ENCODE measurements at places on chromosomes 7 and 10.

- no peak for DNase-seq
These were observed 116.6 kb upstream of the CDK1 start for GRCh38 chr10:60661637-60662036.

DNA sequence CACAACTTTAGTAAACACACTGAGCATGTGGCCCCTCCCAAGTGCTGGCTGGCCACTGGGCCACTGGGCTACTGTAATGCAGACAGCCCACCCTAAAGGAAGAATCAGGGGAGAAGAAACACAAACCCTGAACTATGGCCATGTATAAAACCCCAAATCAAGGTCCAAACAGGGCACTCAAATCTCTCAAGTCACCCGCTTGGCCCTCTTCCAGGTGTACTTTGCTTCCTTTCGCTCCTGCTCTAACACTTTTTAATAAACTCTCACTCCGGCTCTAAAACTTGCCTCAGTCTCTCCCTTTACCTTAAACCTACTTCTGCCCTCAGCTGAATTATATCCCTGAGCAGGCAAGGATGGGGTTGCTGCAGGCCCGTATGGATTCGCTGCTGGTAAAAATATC is 72.6 kb downstream of the TPK1 start:
- no peak for DNase-seq

GRCh38 chr7:101218236-101219125 is 516 bp downstream of the ZNHIT1 start:
- DNase-seq = no peak

DNA sequence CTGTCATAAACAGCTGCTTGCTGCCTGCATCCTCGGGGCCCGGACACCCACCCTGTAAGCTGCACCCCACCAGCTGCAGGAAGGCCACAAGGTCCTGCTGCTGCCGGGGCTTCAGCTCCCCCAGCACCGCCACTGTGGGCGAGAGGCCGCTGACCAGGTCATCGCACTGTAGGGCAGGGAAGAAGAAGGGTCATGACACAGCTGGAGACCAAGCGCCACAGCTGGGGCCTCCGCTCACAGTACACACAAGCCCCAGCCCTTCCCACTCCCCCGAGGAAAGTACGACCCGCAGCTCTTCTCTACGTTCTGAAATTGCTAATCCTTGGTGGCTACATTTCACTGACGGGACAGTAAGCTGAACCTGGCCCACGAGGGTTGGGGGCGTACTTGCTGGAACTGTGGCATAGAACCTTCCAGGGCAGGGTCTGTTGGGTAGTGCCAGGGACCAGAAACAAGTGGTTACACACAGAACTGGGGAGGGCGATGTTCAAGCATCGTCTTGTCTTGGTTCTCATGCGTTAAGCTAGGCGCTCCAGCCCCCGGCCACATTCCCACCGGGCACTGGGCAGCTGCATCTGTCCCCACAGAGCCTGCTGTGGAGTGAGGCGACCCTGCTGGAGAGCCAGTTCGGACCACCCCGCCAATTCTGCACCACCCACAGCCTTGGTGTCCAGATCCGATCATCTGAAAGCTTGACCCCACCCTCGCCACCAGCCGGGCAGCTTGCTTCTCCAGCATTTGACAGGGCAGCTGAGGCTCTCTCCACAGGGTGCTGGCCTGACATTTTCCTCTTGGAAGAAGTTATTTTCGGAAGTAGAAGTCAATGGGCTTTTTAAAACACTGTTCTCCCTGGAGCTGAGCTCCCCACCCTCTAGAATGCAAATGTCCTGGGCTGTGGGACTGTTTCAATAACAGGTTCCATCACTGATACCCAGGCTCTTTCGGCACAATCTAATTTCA is 50.8 kb downstream of the GSDME start:
- no peak for DNase-seq

DNA sequence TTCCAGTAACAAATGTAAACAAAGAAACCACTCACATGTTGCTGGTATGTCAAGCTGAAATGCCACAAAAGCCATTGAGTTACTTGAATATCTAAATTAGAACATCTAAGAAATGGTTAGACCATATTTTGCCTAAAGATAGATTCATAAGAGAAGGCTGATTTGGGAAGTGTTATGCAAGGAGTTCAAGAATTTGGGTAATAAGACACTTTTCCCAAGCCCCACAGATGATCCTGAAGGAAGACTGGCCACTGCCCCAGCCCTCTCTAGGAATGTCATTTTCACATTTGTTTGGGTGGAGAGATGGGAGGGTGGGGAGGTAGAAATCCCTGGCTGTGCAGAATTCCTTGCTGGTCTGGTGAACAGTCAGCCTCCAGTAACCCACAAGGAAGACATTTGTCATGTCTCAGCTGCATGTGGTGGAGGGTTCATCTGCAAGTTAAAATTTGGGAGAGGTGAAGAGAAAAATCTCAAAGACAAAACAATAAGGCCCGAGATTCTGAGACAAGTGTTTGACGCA is 427.2 kb upstream of the KLF6 start:
- DNase-seq = no peak

GRCh38 chr7:71695186-71695585 is 563.2 kb downstream of the GALNT17 start:
- no peak for DNase-seq

DNA sequence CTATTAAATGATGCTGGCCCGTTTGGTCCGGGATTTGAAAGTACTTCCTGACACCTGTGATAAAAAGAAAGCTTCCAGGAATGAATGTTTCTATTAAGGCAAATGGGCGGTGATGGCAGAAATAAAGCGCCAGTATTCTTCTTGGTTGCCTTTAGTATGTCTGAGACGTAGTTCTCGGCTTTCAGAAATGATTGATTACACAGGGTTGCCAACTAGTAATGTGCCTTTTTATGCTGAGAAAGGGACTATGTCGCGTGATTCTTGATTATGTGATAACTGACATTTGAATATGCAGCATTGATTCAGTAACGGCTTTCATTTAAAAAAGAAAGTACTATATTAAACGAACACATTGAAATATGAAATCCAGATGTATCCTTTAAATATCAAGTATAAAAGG is 13.9 kb downstream of the ZRANB1 start:
- DNase-seq = no peak

DNA sequence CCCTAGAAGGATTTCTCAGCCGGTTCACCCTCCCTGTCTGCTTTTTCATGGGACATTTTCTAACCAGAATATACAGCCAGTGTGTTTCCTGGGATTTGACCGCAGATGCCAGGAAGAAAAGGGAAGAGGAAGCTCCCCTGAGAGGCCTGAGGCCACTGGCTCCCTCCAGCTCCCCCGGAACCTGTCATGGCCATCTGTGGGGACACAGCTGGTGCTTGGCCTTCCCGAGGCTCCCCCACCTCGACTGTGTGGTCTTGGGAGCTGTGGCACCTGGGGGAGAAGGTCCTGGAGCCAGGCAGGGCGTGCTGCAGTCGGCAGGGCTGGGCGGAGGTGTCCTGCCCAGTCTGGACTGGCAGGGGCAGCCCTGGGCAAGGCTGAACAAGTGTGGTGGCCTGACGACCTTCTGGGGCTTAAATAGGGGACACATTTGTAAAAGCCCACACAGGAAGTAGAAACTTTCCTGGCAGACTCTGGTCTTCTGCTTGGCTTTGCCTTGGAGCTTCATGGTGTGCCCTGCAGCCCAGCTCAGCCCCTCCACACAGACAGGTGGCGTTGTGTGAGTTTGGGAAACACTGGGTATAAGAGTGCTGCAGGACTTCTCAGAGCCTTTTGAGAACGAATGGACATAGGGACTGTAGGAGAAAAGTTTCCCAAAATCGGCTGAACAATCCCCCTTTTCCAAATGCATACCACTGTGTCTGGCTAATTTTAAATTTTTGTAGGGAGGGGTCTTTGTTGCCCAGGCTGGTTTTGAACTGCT is 6.8 kb downstream of the BRI3 start:
- no peak for DNase-seq

GRCh38 chr7:74252893-74253292 is 1.3 kb downstream of the RFC2 start:
- no peak for DNase-seq

GRCh38 chr7:149529136-149529718 is 31.6 kb upstream of the ZNF746 start:
- DNase-seq = peak; percentile 18

DNA sequence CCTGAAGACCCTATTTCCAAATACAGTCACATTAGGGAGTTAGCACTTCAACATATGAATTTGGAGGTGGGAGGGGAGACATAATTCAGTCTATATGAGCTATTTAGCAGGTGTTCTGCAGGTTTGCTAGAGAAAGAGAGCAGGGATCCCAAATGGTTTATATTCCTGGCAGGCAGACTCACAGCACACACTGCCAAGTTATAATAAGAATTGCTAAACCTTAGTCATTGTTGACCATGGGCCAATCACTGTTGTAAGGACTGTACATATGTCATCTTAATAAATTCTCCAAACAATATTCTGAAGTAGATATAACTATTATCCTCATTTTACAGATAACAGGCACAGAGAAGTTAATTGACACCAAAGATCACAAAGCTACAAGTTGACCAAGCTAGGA is 1.5 kb upstream of the CCDC3 start:
- no peak for DNase-seq

- DNase-seq = no peak
These were observed 1528.8 kb upstream of the LRRTM3 start for GRCh38 chr10:65396997-65397396.

- no peak for DNase-seq
These were observed 1.9 kb downstream of the VGF start for GRCh38 chr7:101163279-101164070.

DNA sequence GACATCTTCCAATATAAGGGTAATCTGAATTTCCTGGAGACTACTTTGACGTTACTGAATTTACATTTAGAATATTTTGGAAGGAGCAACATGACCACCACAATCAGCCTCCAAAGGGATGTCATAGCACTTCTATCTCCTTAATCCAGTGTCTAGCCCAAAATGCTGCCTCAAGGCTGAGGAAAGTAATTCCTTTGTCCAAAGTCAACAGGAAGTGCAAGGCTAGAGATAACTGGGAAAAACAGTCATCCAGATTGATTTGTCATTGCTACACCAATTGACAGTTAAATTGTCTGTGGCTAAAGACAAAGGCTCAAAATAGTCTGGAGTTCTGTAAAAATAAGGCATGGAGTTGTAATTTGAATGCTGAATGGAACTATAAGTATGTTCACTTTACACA is 3.9 kb upstream of the TFPI2 start:
- DNase-seq = no peak

GRCh38 chr7:131279044-131279443 is 48.6 kb upstream of the MKLN1 start:
- DNase-seq = no peak

DNA sequence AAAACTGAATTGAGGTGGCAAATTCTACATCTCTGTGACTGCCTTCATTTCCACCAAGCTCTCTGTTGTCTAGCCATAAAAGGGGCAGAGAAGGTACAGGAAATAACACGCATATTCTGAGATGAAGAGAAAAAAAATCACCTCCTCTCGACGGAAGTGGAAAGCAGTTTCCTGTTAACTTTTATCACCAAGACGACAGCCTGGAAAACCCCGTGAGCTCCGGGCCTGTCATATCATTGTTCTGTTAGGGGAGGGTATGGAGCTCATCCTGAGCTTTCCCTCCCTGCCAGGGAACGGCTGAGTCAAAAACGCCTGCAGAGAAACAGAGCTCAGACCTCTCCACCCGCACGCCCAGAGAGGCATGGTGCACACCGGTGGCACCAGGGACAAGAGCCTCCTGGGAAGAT is 200.3 kb downstream of the PRPF18 start:
- DNase-seq = peak; percentile 98

GRCh38 chr7:75984130-75985008 is 10.0 kb downstream of the TMEM120A start:
- no peak for DNase-seq

DNA sequence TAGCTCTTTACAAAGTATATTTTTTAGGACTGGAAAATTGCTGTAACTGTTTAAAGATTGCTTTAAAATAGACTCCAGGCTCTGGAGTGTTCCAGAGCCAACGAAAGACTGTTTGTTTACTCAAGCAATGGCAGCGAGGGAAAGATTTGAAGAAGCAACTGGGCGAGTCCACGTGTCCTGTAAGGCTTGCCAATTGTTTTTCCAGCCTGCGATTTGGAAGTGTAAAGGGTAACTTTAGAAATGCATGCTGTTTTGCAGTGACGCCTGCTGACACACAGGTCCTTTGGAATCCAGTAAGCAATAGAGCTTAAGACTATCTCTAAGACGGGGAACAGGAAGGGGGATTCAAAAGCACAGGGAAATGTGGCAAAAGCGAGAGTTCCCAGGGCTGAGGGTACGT is 55.8 kb downstream of the TACC2 start:
- no peak for DNase-seq

- DNase-seq = no peak
These were observed 68.8 kb downstream of the PCGF5 start for GRCh38 chr10:91289305-91289704.

GRCh38 chr7:2645274-2645868 is 13.6 kb downstream of the TTYH3 start:
- peak; percentile 39 for DNase-seq

- DNase-seq = no peak
These were observed 2.5 kb downstream of the TNS3 start for GRCh38 chr7:47579458-47579857.

DNA sequence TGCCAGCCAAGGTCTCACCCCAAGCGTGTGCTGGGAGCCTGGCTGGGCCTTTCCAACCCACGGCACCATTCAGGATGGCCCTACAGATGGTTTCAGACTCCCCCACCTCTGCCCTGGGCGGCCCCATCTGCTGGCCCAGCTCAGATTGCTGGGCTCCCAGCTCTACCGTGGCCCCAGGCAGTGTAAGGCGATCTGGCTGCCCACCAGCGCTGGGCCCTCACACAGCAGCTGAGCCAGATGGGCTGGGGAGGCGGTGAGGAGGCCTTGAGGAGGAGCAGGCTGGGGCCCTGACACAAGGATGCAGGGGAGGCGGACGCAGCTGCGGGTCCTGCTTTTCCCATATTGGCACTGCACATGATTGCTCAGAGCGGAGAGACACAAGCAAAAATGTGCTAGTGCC is 162.8 kb downstream of the NRF1 start:
- DNase-seq = no peak

GRCh38 chr10:99521765-99522469 is 10.8 kb upstream of the NKX2-3 start:
- DNase-seq = no peak

DNA sequence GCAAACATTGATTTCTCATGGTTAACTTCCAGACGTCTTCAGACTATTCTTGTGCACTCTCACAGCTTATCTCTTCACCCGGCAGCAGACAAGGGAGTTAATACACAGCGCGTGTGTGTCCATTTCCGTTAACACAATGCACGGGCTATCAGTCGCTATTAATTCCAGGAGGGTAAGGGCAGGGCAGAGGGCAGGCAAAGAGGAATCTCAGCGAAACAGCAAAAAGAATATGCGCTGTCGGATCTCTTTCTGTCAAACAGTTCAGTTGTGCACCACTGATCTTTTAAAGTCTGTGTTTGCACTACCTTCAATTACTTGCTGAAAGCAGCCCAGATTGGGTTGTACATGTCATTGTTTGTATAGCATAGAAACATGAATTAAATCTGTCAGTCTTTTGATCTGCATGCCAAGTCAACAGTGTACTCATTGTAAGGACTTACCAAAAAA is 41.1 kb upstream of the CABCOCO1 start:
- DNase-seq = no peak

- peak; percentile 92 for DNase-seq
These were observed 4.7 kb upstream of the CCNJ start for GRCh38 chr10:96038476-96039387.

All from dermis microvascular lymphatic vessel endothelial cell (primary cell).